ENCODE measurements at places on chromosomes 12 and 14. TPM values are rescaled to one million over a fixed set of nuclear protein-coding genes. Genes with fewer than 3 reads are reported as not detected.

- no peaks in the 10 kb centered on the region for H3K4me1 ChIP-seq
- no peak for DNase-seq
- H3K27ac ChIP-seq = no peak overlapping the region
Measured at GRCh38 chr12:95143621-95144205, 70.3 kb upstream of the NR2C1 start.

- H3K4me1 ChIP-seq = no peaks in the 10 kb centered on the region
- H3K36me3 ChIP-seq = no peaks in the 10 kb centered on the region
- no peak for DNase-seq
- no peak overlapping the region for H3K27ac ChIP-seq
- H3K4me3 ChIP-seq = no peak overlapping the region
Measured at GRCh38 chr12:131055596-131056233, 102.0 kb downstream of the ADGRD1 start.

- no peaks in the 10 kb centered on the region for H3K4me1 ChIP-seq
- no peak overlapping the region for H3K27ac ChIP-seq
- no peak overlapping the region for H3K4me3 ChIP-seq
- H3K36me3 ChIP-seq = no peaks in the 10 kb centered on the region
- DNase-seq = no peak
Measured at GRCh38 chr12:103688376-103689063, 101.4 kb downstream of the STAB2 start.

- no peaks in the 10 kb centered on the region for H3K4me1 ChIP-seq
- DNase-seq = no peak
- H3K4me3 ChIP-seq = no peak overlapping the region
- no peak overlapping the region for H3K27ac ChIP-seq
- no peaks in the 10 kb centered on the region for H3K27me3 ChIP-seq
Measured at GRCh38 chr12:104935886-104936285, 22.2 kb downstream of the SLC41A2 start.

DNA sequence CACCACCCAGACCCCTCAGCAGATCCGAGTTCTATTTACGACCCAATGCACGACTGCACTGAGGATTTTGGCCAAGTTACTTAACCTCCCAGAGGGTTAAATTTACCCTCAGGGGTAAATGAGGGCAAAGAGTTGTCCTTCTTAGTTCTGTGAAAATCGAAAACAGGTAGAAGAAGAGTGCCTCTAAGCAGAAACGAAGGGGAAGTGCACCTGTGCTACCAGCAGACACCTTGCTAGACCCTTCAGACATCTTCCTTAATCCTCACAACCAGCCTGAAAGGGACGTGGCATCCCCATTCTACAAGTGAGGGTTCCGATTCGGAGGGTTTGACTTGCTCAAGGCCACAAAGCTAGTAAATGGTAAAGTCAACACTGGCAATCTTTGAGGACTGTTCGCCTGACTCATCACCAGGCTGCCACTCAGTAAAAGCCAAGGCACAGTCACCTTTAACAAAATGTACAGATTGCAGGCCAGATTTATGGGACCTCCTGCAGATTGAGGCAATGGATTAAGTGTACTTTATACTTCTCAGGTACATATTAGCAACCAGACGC is 1.6 kb downstream of the GSG1 start:
- H3K4me3 ChIP-seq = peak overlapping the region; percentile 70
- H3K36me3 ChIP-seq = no peaks in the 10 kb centered on the region
- H3K4me1 ChIP-seq = peaks cover 9% of the 10 kb centered on the region
- no peak overlapping the region for H3K27ac ChIP-seq

DNA sequence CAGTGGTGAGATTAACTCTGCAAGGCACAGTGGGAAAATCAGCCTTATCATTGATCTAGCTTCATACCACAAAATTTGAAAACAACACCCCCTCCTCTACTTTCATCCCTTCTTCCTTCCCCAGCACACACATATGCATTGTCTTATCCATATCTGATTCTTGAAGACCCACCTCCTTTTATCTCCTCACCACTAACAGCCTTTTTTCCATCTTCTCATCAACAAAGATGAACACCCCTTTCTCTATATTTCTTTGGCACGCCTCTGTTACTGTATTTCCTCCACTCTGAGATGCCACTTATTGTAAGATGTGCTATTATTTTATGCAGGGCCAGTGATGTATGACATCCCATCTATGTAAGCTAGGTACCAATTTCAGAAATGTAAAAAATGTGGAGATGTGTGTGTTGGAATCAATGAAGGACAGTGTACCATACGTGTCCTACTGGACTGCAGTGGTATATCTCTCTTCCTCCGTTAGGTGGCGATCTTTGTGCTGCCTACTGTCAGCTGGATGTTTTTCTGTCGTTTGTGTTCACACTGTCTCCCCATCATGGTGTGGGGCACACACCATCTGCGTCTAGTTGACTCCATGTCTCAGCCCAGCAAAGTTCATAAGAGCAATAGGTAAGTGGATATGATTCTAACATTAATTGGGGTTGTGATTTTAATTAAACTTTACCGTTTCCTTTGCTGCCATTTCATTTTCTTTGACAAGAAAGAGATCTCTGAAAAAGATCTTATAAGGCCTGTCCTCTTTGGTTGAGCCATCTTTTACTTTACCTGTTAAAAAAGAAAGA is 24.0 kb downstream of the CCDC38 start:
- peak; percentile 71 for DNase-seq
- no peaks in the 10 kb centered on the region for H3K27me3 ChIP-seq
- H3K27ac ChIP-seq = no peak overlapping the region
- H3K4me3 ChIP-seq = no peak overlapping the region

- no peak overlapping the region for H3K27ac ChIP-seq
- no peak for DNase-seq
- H3K4me3 ChIP-seq = peak overlapping the region; percentile 82
- peaks cover 2% of the 10 kb centered on the region for H3K4me1 ChIP-seq
Measured at GRCh38 chr12:121806009-121806545, 2.3 kb downstream of the SETD1B start.

DNA sequence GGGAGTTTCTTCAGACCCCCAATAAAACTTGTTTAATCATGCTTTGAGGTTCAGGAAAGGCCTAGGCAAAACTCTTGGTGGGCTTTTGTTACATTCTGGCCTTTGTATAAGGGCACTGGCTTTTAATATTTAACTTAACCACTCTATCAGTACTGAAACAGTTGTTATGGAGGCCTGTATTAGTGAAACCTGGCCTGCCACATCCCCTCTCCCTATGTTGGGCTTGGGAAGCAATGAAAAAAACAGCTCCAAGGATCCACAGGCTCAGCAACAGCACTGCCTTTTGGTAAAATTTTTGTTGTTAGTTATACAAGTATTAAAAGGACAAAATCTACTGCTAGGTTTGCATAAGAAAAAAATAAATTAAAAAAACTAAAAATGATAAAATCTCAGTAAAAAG is 10.7 kb downstream of the SOAT2 start:
- H3K27ac ChIP-seq = no peak overlapping the region
- no peak overlapping the region for H3K4me3 ChIP-seq
- H3K36me3 ChIP-seq = peaks cover 2% of the 10 kb centered on the region
- H3K27me3 ChIP-seq = no peaks in the 10 kb centered on the region
- DNase-seq = no peak
- no peaks in the 10 kb centered on the region for H3K4me1 ChIP-seq

- peaks cover 3% of the 10 kb centered on the region for H3K36me3 ChIP-seq
- no peak for DNase-seq
- no peak overlapping the region for H3K27ac ChIP-seq
- H3K4me1 ChIP-seq = no peaks in the 10 kb centered on the region
- H3K4me3 ChIP-seq = no peak overlapping the region
- no peaks in the 10 kb centered on the region for H3K27me3 ChIP-seq
Measured at GRCh38 chr14:65850429-65851135, 438.1 kb downstream of the FUT8 start.

DNA sequence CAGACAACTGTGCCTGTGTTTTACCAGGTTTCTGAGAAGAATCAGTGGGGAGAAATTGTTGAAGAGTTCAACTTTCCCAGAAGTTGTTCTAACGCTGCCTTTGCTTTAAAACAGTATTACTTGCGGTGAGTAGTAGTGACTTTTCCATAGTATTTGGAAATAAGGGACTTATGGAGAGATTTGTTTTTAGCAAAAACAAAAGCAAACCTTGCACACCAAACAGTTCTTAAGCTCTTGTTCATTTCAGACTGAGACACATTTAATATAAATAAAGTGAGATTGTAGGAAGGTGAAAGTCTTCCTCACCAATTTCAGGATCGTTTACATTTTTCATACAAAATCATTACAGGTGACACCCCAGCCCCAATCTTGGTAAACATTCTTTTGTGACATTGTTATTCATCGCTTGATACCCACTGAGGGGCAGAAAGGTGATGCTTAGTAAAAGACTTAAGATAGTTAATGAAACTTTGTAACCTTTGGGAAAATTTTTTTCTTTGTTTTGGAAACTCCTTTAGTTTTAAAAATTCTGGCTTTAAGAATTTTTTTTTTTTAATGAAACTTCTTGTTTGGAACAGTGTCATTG is 1.8 kb downstream of the ARID2 start:
- no peak for DNase-seq
- peak overlapping the region; percentile 85 for H3K4me3 ChIP-seq
- H3K4me1 ChIP-seq = no peaks in the 10 kb centered on the region
- peak overlapping the region; percentile 58 for H3K27ac ChIP-seq

DNA sequence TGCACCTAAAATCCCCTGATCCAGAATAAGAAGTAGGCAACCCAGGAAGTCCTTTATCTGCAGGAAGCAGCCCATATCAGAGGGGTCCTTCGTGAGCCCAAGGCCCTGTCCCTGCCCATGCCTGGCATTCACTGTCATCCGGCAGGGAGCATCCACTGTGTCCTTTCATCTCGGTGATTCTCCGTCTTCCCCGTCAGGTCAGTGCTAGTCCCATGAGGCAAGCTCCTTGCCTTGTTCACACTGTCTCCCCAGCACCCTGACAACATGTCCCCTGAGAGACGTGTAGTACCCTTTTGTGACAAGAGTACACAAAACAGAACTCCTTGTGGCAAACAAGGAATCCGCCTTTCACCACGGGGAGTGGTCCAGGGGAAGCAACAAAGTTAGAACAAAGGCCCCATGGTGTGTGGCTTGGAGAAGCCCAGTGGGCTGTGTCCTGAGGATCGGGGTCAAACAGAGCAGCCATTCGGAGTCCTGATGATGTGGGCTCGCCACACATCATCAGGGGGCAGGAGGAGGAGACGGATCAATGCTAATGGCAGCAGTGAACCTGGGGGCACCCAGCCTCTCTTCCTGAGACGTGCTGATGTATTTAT is 112.1 kb downstream of the DICER1 start:
- no peaks in the 10 kb centered on the region for H3K27me3 ChIP-seq
- no peaks in the 10 kb centered on the region for H3K4me1 ChIP-seq
- no peaks in the 10 kb centered on the region for H3K36me3 ChIP-seq
- H3K27ac ChIP-seq = no peak overlapping the region
- H3K4me3 ChIP-seq = no peak overlapping the region
- peak; percentile 21 for DNase-seq

Gene TAS2R9
- total RNA-seq = not detected

Gene OR4K14
- not detected for total RNA-seq

Gene PLCZ1
- total RNA-seq = not detected

Gene NEDD1
- total RNA-seq = 19.1 TPM

Gene CMKLR1
- 0.66 TPM for total RNA-seq

Gene E2F7
- total RNA-seq = 24.5 TPM

Gene AQP2
- not detected for total RNA-seq
